Foreskin keratinocyte (primary cell): ENCODE measurements at places on chromosomes 6 and 20.

DNA sequence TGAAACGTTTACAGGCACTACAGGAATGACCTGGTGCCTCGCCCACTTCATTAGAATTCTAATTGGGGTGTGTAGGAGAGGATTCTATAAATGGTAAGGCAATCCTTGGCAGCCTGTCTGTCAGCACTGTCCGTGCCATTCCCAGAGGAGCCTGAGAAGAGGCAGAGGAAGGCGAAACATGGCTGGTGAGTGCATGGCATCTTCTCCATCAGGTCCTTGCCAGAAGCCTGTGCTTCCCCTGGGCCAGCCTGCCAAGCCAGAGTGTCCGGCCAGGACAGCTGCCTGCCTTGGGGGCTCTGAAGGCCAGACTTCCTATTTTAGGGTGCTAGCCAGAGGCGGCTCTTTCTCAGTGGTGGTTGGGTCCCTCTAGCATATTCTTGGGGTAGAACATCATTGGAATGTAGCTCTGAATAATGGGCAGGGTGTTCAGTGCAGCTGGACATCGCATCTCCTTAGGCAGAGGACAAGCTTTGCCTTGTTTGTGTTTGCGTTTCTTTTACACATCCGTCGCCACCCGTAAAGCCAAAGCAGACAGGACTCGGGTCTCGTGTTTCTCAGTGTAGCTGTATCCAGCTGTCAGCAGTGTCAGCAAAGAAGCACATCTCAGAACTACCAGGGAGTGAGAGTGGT, at the start of gene TGM3:
Gene TGM3, plus strand, starts transcription at position 116 of the 630 bp plus-strand sequence. Its CDS starts 63 bp downstream, at position 179.
- no peak for DNase-seq

DNA sequence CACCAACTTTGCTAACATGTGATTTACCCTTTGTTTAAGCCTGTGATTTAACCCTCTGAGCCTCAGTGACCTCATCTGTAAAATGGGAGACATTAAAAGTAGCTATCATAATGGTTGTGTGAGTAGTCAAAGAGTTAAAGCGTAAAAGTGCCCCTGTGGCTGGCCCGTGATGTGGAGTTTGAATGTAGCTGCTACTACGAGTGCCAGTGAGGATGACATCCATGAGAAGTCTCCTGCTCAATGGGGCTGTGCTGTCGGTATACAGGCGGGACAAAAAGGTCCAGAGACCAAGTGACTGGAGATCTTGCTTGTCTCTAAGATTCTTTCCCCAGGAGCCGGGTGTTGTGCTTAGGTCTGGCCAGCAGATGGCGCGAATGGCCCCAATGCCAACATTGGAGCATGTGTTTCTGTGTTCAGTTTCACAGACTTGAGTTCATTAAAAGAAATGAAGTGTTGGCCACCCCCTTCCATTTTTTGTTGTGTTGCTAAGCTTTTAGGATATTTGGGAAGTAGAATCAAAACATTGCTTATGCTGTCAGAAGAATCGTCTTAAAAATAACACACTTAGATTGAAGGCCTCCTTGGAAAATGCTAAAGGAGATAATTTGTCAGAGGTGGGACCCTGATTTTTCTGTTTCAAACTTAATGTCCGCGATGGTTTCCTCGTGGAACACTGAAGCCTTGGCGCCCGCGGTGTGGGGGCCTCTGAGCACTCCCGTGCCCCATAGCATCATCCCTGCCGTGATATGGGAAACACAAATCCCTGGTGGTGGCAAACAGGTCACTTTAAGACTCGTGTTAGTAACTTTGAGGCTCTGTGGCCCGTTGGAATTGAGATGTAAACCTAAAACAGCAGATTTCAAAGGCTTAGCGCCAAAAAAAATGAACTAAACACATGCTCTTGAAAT, 9.3 kb upstream of the RBM38 start:
- DNase-seq, result no peak

GRCh38 chr20:38441916-38442315, 6.8 kb upstream of the SNHG17 start:
- DNase-seq, result no peak

- no peak for DNase-seq
Observed at GRCh38 chr20:22985239-22985778, 49.8 kb upstream of the SSTR4 start.

- no peak for DNase-seq
Observed at GRCh38 chr20:41306061-41306727, 11.3 kb downstream of the ZHX3 start.

DNA sequence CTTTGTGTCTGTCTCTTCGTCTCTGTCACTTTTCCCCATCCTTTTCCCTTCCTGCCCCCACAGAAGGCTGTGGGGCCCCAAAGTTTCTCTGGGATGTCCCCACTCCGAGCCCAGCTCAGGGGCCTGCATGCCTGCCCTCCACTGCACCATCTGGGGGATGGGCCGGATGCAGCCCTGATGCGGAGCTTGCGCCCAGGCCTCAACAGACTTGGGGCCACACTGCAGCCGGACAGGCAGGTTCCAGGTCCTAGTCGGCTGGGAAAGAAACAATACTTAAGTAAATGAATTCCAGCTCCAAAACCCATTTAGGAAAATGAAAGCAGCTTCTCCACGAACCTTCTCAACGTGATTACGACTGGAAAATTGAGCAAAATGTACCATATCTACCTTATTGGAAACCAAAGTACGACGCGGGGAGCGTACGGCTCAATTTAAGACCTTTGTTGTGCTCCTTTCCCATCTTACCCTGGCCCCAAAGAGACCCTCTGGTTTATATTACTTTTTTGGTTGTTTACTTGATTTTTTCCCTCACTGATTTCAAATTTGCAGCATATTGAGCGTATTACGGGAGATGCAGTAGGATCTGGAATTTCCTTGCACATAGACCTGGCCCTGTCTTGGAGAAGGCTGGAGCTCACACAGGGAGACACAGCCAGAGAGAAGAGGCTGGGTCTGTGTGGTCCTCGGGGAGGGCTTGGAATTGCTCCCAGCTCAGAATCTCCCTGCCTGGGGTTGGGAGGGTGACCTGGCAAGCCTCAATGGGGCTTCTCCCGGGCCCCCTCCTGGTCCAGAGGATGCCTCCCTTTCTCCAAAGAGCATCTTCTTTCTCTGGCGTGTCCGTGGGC, 8.0 kb downstream of the FOXC1 start:
- DNase-seq, result no peak

DNA sequence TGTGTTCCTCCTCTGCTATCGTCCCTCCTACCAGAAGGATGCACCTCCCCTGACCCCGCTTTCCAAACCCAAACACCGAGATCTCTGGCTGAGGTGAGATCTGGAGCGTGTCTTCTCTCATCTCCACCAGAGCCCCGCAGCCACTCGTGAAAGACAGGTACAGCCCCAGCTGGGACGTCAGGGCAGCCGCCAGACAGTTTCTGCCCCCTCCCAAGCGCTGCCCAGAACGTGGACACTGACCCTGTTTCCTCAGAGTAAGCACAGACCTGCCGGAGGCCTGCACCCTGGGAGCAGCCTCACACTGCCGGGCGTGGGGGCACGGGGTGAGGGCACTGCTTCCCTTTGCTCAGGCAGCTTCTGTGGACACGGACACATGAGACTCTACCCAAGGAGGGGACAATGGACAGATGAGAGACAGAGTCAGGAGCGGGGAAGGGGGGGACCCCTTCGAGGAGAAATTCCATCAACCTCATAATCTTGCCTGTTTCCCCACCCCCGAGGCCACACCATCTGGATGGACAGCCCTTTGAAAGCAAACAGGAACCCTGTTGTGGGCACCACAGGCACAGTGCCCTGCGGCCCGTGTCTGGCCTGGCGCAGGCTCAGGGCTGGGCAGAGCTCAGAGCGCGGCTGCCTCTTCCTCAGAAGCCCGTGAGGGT, 210.6 kb downstream of the DLL1 start:
- no peak for DNase-seq

- no peak for DNase-seq
Observed at GRCh38 chr6:136129365-136129764, 120.7 kb downstream of the MTFR2 start.

- DNase-seq, result no peak
Observed at GRCh38 chr6:7730001-7730783, 4.3 kb downstream of the BMP6 start.

DNA sequence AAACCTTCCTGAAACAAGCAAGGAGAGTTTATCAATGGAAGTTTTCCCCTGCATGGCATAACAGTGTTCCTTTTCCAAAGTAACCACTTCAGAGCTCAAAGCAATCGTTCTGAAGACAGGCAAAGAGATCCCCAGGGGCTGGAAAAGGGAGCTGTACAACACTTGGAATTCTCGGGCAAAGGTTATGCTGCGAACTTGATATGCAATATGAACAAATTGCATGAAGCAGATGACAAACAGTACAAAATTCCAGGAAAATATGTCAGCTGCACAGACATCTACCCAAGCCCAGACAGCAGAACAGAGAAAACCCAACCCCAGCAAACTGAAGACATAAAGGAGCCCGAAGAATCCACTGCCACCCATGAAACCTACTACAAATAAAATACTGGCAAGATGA, 18.4 kb downstream of the POPDC3 start:
- no peak for DNase-seq

DNA sequence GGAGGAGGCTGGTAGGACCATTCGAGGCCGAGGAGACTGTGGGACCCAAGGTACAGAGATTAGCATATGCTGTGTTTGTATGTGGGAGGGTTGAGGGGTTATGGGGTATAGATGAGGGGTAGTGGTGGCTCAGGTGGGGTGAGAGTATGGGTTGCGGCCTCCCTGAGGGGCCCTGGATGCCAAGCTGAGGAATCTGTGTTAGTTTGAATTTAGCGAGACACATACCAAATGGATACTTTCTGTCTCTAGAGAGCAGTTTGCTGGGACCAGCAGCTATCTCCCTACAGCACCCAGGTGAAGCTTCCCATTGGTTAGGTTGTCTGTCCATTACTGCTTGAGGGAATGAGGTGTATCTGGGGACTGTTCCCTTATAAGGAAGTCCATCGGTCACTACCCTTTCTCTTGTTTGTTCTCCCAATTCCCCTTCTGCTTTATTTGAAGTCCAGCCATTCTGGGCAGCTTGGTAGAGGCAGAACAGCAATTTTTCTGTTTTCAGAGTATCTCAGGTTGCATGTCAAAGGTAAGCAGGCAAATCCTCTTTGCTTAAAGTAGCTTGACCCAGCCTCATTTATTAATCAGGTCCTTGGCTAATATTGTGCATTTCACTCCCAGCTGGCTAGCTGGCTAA, 15.2 kb downstream of the CHMP4B start:
- no peak for DNase-seq

DNA sequence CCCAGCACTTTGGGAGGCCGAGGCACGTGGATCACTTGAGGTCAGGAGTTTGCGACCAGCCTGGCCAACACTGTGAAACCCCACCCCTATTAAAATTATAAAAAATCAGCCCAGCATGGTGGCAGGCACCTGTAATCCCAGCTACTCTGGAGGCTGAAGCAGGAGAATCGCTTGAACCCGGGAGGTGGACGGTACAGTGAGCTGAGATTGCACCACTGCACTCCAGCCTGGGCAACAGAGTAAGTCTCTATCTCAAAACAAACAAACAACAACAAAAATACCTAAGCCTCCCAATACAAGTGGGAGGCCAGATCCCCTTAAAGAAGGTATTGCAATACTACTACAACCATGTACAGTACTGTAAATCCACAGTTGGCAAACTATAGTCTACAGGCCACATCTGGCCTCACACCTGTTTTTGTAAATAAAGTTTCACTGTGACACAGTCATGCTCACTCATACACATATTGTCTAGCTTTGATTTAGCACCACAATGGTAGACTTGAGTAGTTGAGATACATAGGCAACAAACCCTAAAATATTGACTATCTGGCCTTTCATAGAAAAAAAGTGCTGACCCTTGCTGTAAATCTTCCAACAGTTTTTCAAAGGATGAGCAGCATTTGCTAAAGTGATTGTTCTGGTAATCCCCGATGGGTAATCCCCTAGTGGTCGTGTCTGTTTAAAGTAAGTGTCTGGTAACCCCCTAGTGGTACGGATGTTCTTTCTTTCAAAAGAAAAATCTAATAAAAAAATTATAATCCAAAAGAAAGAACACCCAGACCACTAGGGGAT, 202.0 kb downstream of the RNGTT start:
- no peak for DNase-seq

GRCh38 chr6:36068012-36068392, 40.4 kb downstream of the MAPK14 start:
- DNase-seq, result no peak

GRCh38 chr20:15911581-15911980, 661.7 kb downstream of the KIF16B start:
- no peak for DNase-seq

GRCh38 chr6:24429146-24429545, 26.4 kb downstream of the MRS2 start:
- no peak for DNase-seq

DNA sequence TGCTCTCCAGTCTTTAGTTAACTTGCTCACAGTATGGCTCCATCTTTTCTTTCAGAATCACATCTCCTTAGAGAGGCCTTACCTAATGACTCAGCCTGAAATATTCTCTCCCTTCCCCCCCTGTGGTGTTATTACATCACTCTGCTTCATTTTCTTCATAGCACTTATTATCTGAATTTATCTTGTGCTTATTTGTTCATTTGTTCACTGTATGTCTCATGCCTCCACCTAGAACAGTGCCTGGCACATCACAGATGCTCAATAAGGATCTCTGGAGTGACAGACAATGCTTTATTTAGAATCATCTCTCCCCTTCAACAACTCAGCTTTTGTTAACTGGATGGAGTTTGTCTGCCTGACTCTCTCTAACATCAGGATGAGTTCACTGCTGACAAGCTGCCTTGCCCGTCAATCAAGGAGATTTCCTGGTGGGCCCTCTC, 96.6 kb upstream of the MAN1A1 start:
- peak; percentile 51 for DNase-seq

DNA sequence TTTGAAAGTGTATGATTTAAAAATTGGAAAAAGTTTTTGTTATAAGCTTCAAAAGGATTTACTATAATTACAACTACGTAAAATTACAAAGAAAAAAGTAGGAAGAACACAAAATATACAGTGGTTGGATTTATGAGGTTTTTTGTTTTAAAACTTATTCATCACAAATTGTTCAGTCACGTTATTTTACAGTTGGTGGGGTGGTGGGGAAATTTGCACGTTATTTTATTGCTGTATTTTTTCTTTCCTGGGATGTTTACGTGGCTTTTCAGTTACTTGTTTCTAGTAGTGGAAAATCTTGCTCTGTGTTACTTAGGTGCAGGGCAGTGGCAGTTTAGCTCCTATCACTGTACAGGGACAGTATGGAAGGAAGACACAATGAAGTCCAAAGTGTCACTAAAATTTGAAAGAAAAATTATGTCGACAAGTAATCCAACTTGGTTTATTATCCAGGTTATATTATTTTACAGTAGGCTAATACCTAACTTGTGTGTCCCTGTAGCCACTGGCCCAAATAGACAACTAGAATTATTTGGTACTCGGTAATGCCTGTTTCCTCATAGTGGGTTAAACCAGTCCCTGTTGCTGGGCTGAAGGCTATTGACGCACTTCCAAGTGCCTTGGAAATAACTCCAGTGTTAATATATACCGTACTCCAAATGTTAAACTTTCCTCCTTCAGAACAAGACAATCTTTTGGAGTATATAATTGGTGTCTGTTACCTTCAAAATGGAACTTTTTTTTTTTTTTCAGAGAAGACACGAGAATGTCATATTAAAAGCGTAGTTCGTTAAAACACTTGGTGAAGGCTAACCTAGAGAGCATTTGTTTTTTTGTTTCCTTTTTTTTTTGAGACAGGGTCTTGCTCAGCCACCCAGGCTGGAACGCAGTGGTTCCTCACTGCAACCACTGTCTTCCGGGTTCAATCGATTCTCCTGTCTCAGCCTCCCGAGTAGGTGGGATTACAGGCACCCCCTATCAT, 4.6 kb downstream of the JARID2 start:
- DNase-seq, result no peak

- peak; percentile 71 for DNase-seq
Observed at GRCh38 chr6:129493354-129493902, 216.5 kb downstream of the ARHGAP18 start.

- DNase-seq, result peak; percentile 70
Observed at GRCh38 chr6:64146094-64146493, 510.5 kb downstream of the PHF3 start.

- no peak for DNase-seq
Observed at GRCh38 chr20:41318271-41318649, 729 bp upstream of the ZHX3 start.
